ENCODE measurements at places on chromosomes 3 and 15.

DNA sequence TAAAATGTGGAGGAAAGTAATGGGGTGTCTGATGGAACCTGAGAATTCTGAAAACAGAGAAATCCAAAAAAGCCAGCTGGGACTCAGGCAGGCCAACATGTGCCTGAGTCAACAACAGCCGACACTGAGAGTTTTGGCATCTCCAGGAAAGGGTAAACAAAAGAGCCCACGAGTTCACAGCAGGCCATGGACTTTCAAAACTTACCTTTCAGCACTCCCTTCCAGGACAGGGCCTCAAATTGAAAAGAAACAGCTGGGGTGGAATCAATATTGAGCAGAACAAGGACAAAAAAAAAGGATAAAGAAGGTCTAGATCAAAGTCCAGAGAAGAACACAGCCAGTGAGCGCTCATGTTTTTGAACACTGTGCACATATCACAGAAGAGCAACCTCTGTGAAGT, 735.4 kb upstream of the GRM7 start:
- no peak for DNase-seq

GRCh38 chr3:156473341-156473740, 81.6 kb downstream of the SSR3 start:
- no peak for DNase-seq

GRCh38 chr15:76006136-76006778, 6.0 kb downstream of the NRG4 start:
- no peak for DNase-seq

- DNase-seq, result no peak
Observed at GRCh38 chr3:164465172-164465571, 613.1 kb downstream of the SI start.

DNA sequence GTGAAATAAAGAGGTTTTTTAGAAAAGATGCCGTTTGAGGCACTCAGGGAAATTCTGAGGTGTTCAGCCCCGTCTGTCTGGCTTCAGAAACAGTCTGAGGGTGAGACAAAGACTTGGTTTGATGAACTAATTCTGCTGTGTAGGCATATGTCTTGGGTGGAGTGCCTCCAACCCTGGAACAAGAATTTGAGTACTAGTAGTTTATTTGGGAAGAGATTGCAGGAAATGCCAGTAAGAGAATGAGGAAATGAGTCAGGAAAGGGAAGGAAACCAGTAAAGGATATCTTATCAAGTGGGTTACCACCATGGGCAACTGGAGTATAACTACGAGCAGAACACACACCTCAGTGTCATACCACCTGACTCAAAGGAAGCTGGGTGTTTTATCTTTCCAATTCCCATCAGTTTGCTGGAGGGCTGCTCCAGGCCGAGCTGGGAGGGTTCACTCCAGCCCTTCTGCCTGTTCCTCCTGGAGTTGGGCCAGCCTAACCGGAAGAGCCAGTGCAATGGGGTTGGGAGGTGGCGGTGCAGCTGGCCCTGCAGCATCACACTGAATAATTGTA, 75.3 kb downstream of the TGFBR2 start:
- no peak for DNase-seq

DNA sequence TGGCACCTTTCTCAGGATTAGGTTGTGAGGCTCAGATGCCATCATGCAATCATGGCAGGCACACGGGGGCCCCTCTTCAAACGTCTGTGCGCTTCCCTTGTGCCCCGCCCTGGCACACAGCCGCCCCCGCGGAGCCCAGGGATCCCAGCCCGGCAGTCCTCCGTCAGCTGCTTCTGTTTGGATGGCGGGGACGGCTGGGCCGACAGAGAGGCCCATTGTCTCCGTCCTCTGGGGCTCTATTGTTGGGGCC, 849 bp upstream of the HDAC11 start:
- no peak for DNase-seq

GRCh38 chr3:127328421-127328820, 40.6 kb upstream of the PRR20G start:
- DNase-seq, result no peak

GRCh38 chr15:72495007-72495406, 20.9 kb downstream of the ARIH1 start:
- no peak for DNase-seq

- no peak for DNase-seq
Observed at GRCh38 chr3:170701696-170702678, 116.1 kb upstream of the SLC7A14 start.

DNA sequence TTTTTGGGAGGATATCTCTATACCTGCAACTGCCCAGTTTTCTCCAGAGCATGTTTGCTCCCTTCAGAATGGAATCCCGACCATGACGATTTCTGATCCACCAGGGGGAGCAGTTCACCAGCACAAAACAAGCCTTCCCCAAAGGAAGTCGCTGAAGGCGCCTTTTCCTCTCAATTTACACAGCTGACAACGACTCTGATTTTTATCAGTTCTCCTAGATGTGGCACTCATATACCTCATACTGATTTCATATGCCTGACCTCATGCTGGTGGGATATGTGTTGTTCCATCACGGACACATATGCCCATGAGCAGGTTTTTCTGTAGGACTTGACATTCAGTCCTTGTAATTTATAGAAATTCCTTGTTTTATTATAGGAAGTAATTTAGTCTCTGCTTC, 1028.2 kb downstream of the MCTP2 start:
- no peak for DNase-seq

Measured in D721Med (cell line).